ENCODE measurements at places on chromosomes 3 and 15. TPM values are rescaled to one million over a fixed set of nuclear protein-coding genes. Genes with fewer than 3 reads are reported as not detected.

PTX3 gene
- total RNA-seq: 2.5 TPM

PIK3R4 gene
- total RNA-seq: 20.2 TPM

GCHFR gene
- total RNA-seq: 47.1 TPM

PLSCR2 gene
- 34.6 TPM for total RNA-seq

IL17RD gene
- 34.2 TPM for total RNA-seq

NME9 gene
- total RNA-seq: 2.3 TPM

ZNF620 gene
- total RNA-seq: 17.0 TPM

GOLGA6L7 gene
- not detected for total RNA-seq

TMEM207 gene
- not detected for total RNA-seq

LRRIQ4 gene
- 0.11 TPM for total RNA-seq

TF gene
- 0.40 TPM for total RNA-seq

MAP1A gene
- 1.1 TPM for total RNA-seq

CCR1 gene
- not detected for total RNA-seq

KCNMB3 gene
- 2.4 TPM for total RNA-seq

Measured in endodermal cell (in vitro differentiated cells).